ENCODE measurements at places on chromosomes 7 and 10.

DNA sequence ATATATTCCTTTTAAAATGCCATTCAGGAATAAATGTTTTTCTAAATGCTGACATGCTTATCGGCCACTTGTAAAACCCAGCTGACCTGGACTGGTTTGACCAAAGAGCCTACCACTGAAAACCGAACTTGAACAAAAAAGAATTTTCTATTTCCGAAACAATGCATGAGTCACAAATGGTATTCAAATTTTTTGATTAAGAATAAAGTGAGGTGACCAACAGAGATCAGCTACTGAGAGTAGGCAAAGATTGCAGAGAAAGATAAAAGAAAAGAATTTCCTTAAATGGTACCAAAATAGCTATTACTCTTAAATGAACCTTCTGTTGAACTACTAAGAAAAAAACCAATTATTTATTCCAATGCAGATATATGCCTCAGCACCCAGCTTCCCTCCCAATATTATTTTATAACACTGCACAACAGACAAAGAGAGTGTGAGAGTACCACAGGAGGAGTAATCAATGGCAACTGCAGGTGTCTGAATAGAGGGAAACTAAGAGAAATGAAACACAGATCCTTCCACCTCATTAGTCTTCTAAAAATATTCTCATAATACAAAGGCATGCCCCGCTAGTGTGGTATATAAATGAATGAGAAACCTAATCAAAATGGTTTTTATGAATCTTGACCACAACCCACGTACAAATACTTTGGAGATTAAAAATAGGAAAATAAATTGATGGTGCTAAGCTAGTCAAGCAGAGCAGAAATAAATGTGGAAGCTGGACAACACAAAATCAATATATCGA is 20.1 kb downstream of the OSBPL3 start:
- no peak for DNase-seq

DNA sequence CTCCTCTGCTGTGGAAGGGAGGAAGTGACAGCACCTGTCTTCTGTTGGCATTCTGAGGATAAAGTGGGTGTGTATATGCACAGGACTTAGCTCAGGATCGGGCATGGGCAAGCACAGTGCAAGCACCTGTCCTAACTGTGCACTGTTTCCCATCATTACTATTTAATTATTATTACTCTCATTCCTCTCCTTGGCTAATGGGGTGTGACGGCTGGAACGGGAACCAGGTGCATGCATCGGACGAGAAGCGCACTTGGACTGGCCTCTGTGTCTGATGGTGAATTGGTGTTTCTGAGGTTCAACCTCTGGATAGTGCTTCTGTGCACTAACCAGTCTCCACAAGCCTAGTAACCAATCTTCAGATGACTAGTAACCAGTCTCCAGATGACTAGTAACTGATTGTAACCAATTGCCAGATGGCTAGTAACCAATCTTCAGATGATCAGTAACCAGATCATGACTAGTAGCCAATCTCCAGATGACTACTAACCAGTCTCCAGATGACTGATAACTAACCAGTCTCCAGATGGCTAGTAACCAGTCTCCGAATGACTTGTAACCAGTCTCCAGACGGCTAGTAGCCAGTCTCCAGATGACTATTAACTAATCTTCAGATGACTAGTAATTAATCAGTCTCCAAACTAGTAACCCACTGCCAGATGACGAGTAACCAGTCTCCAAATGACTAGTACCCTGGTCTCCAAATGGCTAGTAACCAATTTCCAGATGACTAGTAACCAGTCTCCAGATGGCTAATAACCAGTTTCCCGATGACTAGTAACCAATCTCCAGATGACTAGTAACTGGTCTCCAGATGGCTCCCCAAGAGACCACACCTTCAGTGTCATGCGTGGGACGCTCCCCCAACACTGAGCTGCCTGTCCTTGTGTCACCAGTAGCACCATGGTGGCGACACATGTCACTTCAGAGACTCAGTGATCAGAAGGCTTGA is 85.8 kb downstream of the PAXIP1 start:
- DNase-seq, result no peak

- DNase-seq, result no peak
Measured at GRCh38 chr7:141541375-141541774, 9.8 kb upstream of the AGK start.

DNA sequence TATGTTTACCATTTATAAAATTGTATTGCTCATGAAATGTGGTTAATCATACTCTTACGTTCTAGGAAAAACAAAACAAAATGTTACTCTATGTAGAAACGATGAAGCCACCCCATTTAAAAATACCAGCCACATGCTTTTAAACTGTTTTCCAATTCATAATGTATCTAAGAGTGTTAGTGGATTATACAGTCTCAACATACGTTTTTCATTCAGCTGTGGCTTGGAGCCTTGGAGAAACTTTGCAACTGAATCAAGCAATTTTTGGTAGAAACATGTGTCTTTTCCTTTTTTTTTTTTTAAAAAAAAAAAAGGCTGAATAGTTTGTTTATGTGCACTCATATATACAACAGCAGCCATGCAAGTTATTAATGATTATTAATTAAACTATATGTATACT is 378.0 kb upstream of the SEMA3D start:
- DNase-seq, result no peak

DNA sequence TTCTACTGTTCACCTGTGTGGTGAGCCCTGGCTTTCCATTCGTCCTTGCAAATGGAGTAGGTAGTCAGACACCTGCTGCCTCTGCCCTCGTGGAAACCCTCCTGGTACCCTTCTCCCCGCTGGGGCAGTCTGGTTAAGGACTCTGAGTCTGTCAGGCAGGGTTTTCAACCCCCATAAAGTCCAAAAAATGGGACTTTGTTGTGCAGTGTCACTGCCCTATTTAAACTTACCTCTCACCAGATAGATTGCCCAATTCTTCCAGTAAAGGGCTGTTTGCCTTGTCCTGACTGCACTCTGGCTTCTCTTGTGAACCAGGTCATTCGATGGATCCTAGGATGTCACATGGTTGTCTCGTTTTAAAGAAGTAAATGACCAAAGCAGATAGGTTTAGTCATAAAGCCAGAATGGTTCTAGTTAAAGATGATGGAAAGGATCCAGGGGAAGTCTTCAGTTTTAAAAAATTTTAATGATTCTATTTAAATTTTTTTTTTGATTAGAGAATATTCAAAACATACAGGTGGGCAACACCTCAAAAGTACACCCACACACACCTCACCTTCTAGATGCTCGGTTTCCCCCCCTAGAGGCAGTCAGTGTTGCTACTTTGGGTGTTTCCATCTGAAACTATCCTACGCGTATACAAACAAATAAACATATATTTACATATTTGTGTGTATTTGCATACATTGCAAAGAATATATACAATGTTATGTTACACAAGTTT is 22.0 kb downstream of the TMEM176B start:
- no peak for DNase-seq

GRCh38 chr7:137696988-137697387 is 149.8 kb downstream of the DGKI start:
- DNase-seq, result no peak

GRCh38 chr10:14604181-14605142 is 170.2 kb downstream of the FAM107B start:
- peak; percentile 7 for DNase-seq

GRCh38 chr10:619710-620109 is 69.8 kb downstream of the DIP2C start:
- DNase-seq, result no peak

- DNase-seq, result no peak
Measured at GRCh38 chr10:89138755-89139490, 68.2 kb downstream of the CH25H start.

- DNase-seq, result no peak
Measured at GRCh38 chr7:88597941-88598425, 161.5 kb upstream of the ZNF804B start.

- no peak for DNase-seq
Measured at GRCh38 chr7:130292682-130293257, at the start of gene CPA4. TSS of gene CPA4 (plus strand) at chr7:130293161. CDS start at chr7:130293181, 20 bp downstream.

DNA sequence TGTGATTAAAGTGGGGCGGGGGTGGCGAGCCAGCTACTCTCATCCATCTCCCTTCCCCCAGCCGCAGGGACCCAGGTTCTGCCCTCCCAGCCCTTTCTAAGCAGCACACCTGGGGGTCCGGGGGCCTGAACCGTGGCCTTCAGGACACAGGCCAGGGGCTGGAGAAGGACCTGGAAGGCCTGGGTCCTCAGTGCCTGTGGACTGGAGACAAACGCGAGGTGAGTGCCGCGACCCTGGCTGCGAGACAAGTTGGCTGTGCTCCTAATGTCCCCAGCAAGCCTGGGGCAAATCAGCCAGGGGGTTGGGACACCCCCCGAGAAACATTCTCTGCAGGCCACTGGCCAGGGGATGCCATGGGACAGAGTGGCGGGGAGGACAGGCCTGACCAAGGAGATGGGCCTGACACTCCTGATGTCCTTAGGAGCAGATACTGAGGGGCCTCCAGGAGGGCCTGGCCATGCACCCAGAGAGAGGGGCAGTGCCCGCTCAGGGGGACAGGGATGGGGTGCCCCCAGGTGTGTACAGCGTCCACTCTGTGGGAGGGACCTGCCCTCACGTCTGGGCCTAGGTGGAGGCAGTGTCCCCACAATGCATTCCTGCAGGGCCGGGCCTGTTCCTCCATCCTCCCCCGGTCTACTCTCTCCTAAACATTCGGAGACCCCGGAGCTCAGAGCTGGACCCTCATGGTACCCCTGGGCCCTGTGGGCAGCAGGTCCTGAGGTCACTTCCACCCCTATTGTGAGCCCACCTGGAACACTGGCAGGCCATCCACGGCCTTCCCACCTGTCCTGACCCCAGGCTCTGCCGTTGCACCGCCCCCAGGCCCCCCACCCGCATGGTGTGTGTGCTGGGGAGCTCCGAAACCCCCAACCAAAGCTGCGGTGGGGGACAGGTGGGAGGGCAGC is 13.1 kb downstream of the BRAT1 start:
- no peak for DNase-seq

DNA sequence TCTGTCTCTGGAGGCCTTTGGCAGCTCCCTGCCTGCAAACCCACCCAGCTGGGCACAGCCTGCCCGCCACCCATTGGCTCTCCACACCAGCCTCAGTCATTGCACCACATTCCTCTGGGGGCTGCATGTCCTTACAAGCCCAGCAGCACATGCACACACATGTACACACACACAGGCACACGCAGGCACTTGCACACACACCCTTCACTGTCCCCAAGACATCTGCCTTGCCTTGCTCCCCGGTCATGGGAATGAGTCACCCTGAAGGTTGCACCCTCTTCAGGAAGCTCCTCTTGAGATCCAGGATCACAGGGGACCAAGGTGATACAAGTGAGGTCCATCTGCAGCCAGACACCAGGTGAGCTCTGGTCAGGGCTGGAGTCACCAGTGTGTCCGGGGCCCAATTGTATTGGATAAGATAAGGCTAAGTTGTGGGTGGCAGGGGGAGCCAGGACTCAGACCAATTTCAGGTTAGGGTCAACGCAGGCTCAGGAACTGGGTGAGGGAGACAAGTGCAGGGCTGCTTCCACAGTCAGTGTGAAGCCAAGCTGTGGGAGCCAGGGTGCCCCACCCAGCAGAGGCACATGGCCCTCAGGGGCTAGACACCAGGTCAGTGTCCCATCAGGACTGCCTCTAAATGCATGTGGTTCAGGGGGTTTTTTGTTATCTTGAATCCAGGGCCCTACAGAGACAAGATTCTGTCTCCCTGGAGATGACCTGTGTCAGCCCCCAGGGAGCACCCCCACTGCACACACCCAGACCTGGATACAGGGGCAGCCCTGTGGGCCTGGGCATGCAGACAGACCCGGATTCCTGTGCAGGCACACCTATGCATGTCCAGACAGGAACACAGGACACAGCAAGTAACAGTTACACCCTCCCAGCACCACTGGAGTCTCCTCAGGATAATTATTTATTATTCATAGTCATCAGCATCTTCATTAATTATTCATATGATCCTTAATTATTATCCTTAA is 33.8 kb downstream of the KCNH2 start:
- DNase-seq, result no peak

DNA sequence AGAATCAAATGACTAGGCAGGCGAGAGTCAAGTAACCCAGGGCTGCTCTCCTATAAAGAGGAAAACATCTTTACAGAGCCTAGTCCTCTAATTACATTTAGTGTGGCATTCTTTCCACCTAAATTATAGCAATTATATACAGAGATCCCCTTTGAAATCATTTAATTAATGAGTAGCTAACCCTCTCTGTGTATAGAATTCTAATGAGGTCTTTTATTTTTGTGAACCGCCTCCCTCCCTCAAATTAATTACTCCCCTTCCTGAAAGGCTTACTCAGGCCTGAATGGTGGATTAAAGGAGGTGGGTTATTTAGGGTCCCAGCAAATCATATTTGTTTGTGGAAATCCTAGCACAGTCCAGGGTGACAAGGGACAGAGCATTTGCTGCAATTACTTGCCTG is 551.8 kb downstream of the SORCS3 start:
- DNase-seq, result no peak

- no peak for DNase-seq
Measured at GRCh38 chr7:114789871-114790311, 132.0 kb upstream of the MDFIC start.

DNA sequence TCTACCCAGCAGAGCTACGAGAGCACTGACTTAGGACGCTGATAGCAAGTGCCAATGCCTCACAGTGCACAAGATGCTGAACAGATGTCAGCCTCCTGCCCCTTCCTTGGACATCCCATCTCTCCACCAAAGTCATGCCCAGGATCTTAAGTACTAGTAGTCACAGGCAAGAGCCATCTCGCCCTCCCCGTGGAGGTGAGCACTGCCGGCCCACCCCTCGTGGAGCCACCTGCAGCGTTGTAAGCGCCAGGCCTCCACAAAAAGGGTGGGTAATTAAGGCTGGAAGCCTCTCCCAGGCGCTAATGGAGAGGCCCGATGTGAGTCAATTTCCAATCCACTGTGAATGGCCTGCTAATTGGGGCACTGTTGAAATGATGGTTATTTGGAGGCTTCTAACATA is 156.2 kb downstream of the GRID1 start:
- DNase-seq, result no peak

DNA sequence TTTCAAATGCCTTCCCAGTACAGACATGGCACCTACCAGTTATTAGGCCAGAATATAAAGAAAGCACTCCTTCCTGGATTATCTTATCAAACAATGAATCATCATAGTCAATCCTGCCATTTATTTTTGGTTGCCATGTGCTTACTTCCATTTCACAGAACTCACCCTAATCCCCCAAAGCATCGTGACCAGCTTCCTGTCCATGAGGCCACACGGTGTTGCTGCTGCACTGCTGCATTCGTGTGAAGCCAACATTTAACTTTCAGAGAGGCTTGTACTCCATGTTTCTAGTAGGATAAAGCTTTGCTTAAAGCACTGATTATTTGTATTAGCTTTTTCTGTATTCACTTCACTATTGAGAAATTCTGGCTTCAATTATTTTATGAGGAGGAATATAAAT is 14.4 kb downstream of the COL28A1 start:
- DNase-seq, result no peak

- no peak for DNase-seq
Measured at GRCh38 chr7:28470344-28470743, 58.0 kb downstream of the CREB5 start.

- DNase-seq, result no peak
Measured at GRCh38 chr10:93376372-93377293, 105.5 kb downstream of the MYOF start.

Measured in esophagus squamous epithelium (tissue), 5 donors.